Ureter (tissue), 1 donor: ENCODE measurements at places on chromosomes 5 and 9. TPM values are rescaled to one million over a fixed set of nuclear protein-coding genes. Genes with fewer than 3 reads are reported as not detected.
A peak's percentile ranks its signal among the peaks of the same experiment; 100 is the strongest.

Gene ANKRD34B
- total RNA-seq = not detected

GRCh38 chr5:107118184-107119019 lies 552.3 kb downstream of the EFNA5 start:
- DNase-seq = no peak

DNA sequence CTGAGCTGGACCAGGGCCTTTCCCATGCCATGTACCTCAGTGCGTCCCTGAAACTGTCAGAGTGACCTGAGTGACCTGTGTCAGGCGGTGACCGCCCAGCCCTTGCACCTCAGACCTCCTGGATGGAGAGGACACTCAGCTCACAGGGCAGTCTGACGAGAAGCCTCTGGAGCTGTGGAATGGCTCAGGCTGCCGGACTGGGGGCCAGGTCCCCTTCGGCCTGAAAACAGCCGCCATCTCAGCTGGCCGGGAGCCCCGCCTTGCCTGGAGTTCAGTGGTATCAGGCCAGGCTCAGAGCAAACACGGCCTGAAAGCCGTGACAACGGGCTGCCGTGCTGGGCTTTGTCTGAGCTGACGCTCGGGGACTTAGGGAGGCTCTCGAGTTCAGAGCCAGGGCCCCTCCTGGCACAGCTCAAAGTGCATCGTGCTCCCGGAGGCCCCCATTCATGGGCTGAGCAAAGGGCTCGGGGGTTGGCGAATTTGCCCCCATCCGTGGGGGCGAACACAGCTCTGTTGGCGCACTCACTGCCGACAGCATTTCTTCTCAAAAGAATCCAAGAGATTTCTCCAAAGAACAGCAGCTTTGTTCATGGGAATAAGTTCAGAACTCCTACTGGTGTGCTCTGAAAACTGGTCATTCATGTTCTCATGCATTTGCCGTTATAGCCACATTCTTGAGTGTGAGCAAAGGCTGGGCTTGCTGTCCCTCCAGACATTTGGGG lies 8.4 kb upstream of the SLC9A3 start:
- DNase-seq = no peak

DNA sequence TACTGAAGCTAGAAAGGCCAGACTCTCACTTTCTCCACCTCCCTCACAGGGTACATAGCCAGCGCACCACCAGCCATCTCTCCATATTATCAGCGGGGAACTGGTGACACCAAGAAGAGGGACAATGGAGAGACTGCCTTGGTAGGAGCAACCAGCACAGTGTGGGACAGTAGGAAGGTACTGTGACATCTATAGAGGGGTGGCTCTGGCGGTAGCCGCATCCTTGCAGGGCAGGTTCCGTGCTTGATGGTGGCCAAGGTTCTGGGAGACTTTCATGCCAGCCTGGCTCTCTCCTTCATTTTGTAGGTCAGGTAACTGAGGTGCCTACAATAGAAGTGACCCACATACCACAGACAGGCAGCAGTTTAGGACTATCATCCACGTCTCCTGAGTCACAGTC lies 65.5 kb upstream of the SMIM23 start:
- DNase-seq = peak; percentile 10

- no peak for DNase-seq
These were observed 45.5 kb downstream of the IARS1 start for GRCh38 chr9:92247981-92248380.

DNA sequence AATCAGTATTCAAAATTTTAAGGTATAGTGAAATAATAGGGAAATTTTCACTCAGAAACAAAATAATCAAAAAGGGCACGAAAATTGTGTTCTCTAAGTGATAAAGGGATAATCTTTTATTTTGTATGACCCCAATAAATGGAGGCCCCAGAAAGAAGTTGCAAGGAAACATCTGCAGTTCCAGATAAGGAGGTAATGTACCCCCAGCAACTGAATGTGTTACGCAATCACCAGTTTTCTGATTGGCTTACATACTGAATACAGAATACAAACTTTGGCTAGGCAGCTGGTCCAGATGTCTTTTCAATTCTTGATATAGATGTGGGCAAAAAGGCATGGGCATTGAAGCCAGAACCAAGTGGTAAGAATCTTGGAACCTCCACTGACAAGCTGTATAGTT lies 1.7 kb upstream of the TOPORS start:
- no peak for DNase-seq

DNA sequence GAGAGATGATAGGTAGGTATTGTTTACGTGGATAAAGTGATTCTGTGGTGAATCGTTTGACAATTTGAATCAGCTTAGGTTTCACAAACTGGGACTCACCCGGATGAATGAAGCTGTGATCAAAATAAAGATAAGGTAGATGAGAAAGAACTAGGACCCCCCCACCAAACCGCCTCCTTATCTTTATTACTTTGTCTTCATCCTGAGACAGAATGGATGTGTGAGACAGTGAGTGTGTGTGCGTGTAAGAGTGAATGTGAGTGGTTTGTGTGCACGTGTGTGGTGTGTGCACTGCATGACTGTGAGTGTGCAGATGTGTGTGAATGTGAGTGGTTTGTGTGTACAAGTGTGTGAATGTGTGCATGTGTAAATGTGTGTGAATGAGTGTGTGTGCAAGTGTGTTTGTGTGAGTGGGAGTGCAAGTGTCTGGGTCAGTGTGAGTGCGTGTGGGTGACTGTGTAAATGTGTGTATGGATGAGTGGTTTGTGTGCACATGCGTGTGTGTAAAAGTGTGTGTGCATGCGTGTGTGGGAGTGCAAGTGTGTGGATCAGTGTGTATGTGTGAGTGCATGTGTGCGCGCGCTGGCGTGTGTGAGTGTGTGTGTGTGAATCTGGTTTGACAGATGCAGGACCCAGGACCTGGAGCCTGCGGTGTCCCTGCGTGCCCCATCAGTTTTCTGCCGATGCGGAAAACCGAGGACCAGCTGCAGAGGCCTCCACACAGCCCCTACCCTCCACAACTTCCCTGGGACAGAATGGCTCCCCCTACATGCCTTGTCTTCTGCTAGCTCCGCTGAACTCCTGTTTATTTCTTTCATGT lies 11.4 kb upstream of the ENG start:
- DNase-seq = no peak

Gene IL3
- not detected for total RNA-seq

- DNase-seq = no peak
These were observed 11.1 kb upstream of the RFK start for GRCh38 chr9:76405340-76405739.

Gene ITK
- total RNA-seq = 4.7 TPM

DNA sequence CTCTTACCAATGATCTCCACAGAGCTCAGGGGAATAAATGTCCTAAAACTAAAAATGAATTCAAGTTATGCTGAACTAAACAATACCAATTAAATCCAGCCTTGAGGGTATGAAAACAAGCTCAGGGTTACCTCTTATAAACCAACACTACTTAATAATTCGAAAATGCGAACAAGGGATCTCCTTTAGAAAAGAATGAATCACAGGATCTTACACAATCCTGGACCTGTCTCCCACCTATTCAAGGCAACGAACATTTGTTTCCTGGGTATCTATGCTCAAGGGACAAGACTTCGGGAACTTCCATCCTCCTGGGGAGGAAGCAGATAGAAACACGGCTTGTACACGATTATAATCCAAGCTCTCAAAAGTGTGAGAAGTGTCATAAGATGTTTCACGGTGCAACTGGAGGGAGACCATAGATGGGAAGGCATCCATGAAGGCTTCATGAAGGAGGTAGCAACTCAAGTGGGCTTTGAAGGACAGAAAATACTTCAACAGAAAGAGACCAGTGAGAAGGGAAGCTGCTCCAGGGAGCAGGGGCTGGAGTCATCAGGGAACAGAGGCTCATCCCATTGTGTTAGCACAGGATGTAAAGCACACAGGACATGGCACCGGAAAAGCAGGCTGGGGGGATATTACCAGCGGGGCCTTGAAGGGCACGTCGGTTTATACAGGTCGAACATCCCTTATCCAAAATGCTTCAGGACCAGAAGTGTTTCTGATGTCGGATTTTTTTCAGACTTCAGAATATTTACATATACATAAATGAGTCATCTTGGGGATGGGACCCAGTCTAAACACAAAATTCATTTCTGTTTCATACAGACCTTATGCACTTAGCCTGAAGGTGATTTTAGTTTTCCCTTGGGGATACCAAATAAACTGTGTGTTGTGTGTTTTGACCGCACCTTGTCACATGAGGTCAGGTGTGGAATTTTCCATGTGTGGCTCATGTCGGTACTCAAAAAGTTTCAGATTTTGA lies 87.4 kb downstream of the TLE1 start:
- DNase-seq = no peak
